ENCODE measurements at places on chromosomes 3 and 15. TPM values are rescaled to one million over a fixed set of nuclear protein-coding genes. Genes with fewer than 3 reads are reported as not detected.

The TEX55 gene
- total RNA-seq, result 0.06 TPM

The SPATA16 gene
- total RNA-seq, result not detected

The BBS4 gene
- 11.6 TPM for total RNA-seq

The CHST2 gene
- total RNA-seq, result 2.2 TPM

- no peak for DNase-seq
Observed at GRCh38 chr3:10506696-10507095, 1.3 kb upstream of the ATP2B2 start.

GRCh38 chr15:92074101-92074500 is 220.6 kb downstream of the SLCO3A1 start:
- DNase-seq, result no peak

The MRPS22 gene
- 69.6 TPM for total RNA-seq

- DNase-seq, result no peak
Observed at GRCh38 chr15:55868707-55869106, 124.7 kb downstream of the NEDD4 start.

GRCh38 chr15:43329217-43329959 is 985 bp downstream of the LCMT2 start:
- no peak for DNase-seq

The STAB1 gene
- 0.14 TPM for total RNA-seq

DNA sequence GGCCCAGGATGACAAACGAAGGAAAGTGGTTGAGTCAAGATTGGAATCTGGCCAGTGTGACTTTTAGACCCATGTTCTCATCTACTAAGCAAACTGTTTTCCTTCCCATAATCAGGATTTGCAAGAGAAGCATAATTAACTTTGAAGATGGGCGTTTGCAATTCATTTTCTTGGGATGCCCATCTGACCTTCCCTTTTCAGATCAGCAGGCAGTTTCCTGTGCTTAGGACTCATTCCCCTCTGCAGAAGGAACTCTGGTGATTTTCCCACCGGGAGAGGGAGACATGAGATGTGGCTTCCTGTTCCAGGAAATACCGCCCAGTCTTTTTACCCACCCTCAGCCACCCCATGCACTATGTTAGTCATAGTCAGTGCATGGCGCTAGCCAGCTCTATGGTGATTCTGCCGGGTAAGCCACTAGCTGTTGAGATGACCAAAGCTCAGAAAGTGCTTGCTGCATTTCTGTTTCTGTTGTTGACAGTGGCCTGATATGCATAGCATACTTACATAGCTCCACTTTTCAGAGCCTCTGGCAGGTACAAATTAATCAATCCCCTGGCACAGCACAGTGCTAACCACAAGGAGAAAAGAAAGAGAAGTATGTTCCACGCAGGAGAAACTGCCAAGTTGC is 129.4 kb downstream of the VGLL4 start:
- peak; percentile 39 for DNase-seq

The PLXNA1 gene
- 42.2 TPM for total RNA-seq

GRCh38 chr3:175336406-175337133 is 477.4 kb downstream of the NAALADL2 start:
- DNase-seq, result no peak

GRCh38 chr3:141945726-141946485 is 69.5 kb downstream of the ATP1B3 start:
- no peak for DNase-seq

DNA sequence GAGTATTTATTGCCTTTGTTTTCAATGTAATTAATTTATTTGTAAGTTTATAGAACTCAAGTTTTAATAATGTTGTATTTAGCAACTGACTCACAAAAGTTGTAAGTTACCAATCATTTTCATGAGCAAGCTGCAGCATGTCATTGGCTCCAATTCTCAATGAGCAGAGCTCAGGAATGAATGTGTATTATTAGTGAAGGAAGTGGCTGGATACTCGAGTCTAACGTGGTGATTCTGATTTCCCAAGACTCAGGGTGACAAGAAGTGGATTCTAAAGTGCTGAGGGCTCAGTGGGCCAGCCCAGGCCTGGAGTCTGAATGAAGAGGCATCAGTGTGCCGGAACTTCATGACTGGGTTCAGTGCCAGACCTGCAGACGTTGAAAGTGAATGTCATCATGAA is 39.6 kb downstream of the CLDN11 start:
- no peak for DNase-seq

- no peak for DNase-seq
Observed at GRCh38 chr3:16509721-16510619, 3.5 kb downstream of the RFTN1 start.

DNA sequence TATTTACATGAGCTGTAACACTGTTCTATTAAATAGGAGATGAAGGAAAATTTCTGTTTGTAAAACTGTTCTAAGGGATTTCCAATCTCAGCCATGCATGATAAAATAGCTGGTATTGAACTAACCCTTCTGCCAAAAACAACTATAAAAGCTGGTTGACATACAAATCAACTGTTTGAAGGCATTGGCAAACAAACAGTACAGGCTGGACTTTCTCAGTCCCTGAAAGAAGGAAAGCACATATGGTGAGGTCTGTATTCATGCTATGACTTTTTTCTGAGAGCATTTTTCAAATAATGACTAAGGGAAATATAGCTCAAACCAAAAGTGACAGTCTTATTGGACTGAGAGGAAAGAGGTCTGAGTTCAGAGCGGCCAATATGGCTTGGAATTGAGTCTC is 117.0 kb upstream of the CCDC54 start:
- DNase-seq, result no peak

DNA sequence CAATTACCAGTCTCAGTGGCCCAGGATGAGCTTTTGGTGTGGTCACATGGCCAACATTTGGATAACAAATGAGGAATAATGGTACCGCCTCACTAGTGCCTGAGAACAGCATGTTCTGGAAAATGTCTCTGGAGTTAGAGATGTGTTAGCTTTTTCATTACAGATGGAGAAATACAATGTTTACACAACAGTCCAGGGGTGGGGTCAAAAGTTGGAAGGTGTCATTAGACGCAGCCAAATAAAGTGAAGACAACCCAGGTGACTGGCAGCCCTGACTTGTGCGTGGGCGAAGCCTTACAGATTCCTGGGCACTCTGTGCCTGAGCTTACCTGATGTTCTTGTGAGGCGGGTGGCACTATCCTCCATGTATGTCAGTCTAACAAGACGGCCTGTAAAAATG is 12.8 kb downstream of the IL17RB start:
- no peak for DNase-seq
